Nucleus accumbens (tissue), 56 donors: ENCODE measurements at places on chromosomes 16 and 17.
A peak's percentile ranks its signal among the peaks of the same experiment; 100 is the strongest.

GRCh38 chr17:57379895-57380434 lies 123.6 kb downstream of the MSI2 start:
- no peak for DNase-seq

GRCh38 chr17:35294756-35295155 lies 51.9 kb downstream of the SLFN5 start:
- DNase-seq = no peak

DNA sequence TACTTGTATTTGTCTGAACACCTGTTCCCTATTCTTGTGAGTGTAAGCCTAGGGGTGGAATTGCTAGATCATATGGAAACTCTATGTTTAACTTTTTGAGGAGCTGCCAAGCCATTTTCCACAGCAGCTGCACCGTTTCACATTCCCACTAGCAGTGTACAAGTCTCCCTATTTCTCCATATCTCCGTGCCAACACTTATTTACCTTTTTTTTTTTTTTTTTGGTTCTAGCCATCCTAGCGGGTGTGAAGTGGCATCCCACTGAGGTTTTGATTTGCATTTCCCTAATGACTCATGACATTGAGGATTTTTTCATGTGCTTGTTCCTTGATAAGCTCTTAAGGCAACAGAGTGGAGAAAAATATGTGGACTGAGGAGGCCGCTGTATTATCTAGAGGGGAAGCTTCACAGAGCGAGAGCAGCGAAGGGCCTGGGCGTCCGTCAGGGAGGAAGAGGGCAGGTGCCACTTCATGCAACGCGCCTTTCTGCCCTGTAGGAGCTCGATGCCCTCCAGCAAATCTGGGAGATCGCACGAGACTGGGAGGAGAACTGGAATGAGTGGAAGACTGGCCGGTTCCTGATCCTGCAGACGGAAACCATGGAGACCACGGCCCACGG lies 50.0 kb downstream of the DNAH2 start:
- no peak for DNase-seq

- DNase-seq = no peak
Observed at GRCh38 chr16:85752511-85753420, 1.9 kb upstream of the C16orf74 start.

- no peak for DNase-seq
Observed at GRCh38 chr16:76303637-76304314, 26.6 kb downstream of the CNTNAP4 start.

DNA sequence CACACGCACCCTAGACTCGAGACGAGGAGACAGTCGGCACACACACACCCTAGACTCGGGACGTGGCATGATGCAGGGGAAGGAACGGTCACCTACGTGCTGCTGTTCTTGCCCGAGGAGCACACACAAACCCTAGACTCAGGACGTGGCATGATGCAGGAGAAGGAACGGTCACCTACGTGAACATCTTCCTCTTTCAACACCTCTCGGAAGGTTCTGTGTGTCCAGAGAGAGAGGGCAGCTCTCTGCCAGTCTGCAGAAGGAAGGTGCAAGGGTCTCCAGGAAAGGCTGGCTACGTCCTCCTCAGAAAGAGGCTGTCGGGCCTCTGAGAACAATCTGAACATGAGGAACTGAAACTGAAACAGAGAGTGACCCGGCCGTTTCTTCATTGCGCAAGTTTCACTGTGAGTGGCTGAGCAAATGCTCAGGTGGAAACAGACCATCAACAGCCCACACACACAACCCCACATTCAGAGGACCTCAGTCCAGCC lies 43.4 kb downstream of the ZNF276 start:
- DNase-seq = no peak

DNA sequence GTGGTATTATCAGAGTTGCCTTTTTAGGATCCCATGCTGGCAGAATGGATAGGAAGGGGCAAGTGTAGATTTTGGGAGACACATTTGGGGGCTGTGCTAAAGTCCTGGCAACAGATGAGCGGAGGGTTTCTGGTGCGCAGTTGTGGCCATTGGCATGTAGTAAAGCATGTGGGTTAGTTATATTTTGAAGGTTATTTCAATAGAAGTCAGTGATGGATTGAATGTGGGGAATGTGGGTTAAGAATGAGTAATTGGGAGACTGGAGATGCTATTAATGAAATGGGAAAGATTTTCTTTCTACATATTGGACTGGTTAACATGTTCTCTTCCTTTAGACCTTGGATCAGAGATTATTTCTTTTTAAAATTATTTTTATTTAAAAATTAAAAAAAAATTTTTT lies 10.0 kb downstream of the DUS2 start:
- DNase-seq = no peak

DNA sequence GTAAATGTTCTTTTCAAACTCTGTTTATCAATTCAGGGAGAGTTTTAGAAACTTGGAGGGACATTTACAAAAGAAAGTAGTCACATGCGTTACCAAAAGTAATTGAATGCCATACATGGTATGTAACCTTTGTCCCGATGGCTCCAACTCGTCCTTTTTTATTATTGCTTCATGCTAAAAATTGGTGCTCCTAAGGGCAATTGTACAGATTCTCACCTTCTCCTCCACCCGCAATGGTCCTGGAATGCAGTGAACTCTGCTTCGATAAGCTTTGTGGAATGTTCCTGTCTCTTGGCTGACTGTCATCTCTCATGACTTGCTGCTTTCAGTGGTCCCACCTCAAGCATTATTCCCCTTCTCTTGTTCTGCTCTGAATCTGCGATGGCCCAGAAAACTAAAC lies 20.9 kb downstream of the GNAO1 start:
- DNase-seq = no peak

- DNase-seq = peak; percentile 46
Observed at GRCh38 chr16:28291651-28292626, at the start of gene SBK1. Gene SBK1 (plus strand): TSS chr16:28292525. CDS start chr16:28317392, 24,867 bp downstream.

DNA sequence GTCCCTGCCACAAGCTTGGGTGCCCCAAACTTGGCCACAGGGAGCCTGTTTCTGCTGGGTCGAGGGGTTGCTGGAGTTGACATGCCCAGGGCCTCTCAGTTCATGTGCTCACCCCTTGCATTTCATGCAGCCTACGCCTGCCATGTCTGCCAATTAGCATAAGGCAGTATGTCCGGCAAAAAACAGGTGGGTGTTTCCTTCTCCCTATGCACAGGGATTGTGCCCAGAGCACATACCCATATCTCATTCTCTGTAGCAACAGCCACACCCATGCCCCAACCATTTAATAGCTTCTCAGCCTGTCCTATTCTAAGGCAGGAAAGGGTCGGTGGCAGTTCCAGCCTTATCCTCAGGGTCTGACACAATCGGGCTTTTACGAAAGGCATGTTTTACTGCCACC lies 340.4 kb upstream of the ASIC2 start:
- DNase-seq = no peak

- no peak for DNase-seq
Observed at GRCh38 chr17:55770196-55770870, 19.5 kb downstream of the PCTP start.

DNA sequence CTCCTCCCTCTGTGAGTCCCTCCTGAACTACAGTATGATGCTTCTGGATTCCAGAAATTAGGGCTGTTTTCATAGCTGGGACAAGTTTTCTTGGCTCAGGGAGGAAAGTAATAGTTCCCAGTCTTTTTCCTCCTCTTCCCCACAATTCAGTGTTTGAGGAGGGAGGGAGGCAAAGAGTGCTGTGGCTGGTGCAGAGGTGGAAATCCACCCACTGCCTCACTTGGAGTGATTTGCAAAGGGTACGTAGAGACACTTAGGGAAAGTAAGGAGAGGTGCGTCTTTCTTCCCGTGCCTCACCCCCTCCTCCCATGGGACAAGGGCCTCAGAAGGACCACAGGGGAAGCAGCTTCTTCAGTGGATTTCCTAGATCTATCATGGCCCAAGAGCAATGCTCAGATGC lies 21.9 kb downstream of the SDK2 start:
- DNase-seq = no peak

DNA sequence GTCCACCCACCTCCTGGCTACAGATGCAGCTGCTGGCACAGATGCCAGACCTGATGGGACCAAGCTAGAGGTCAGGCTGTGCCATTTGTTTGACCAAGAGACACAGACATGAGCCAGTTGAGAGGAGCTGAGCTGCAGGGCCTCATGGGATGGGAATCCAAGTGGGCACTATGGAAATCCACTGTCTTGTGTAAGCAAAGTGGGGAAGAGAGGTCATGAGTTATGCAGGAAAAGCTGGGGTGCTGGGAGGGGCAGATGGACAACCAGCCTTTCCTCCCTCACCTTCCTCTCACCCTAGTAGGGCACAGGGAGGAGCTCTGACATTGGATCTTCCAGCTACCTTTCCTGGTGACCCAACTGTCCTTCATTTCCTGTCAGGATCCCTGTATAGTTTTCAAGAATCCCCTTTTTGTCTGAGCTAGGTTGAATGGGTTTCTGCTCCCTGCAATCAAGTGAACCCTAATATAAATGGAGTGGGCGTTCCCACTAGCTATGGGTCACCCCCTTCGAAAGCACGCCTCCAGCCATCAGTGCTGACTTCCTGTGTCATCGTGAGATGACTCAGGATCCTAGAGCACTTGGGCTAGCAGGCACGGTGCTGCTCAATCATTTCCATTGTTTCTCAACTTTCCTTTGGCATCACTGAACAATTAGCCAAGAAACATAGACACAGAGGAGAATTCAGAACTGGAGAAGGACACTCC lies 13.6 kb downstream of the ATPAF2 start:
- DNase-seq = no peak

GRCh38 chr17:15122857-15123256 lies 142.3 kb downstream of the PMP22 start:
- DNase-seq = no peak

DNA sequence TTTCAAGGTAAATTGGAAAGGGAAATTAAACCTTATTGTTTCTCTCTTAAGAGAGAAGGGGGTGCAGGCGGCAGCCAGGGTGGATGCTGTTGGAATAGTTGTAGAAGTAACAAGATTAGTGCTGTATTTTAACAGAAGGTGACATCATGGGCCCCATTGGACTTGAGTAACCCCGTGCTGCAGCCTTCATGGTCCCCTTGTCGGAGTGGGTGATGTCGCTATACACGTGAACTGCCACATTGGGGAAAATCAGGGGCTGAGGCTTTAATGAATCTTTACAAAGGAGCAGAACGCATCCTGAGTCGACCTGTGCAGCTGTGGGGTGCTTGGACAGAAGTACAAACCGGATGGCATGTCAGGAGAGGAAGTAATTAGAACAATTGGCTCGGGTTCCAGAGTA lies 3.2 kb downstream of the SNX11 start:
- no peak for DNase-seq
